ENCODE measurements at places on chromosomes 1 and 21. TPM values are rescaled to one million over a fixed set of nuclear protein-coding genes. Genes with fewer than 3 reads are reported as not detected.

GRCh38 chr1:53590531-53591515 lies 131.6 kb downstream of the DMRTB1 start:
- DNase-seq, result no peak

- no peak for DNase-seq
Observed at GRCh38 chr1:81158592-81158991, 642.1 kb upstream of the ADGRL2 start.

DNA sequence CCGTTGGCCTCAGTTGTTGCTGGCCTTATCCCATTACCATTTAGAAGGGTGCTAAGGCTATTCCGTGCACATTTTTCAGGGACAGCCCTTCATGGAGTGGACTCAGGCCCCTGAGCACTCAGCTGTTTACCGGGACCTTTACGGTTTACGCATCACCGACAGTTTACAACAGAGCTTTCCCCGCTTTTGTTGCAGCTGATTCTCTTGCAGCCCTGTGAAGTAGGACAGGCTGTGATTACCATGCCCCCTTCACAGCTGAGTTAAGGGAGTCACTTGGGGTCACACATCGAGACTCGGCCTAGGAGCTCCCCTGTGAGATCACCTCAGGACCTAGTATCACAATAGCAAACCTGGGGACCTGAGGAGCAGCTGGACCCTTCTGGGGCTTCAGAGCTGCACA lies 41.9 kb downstream of the PTPRF start:
- DNase-seq, result no peak

DNA sequence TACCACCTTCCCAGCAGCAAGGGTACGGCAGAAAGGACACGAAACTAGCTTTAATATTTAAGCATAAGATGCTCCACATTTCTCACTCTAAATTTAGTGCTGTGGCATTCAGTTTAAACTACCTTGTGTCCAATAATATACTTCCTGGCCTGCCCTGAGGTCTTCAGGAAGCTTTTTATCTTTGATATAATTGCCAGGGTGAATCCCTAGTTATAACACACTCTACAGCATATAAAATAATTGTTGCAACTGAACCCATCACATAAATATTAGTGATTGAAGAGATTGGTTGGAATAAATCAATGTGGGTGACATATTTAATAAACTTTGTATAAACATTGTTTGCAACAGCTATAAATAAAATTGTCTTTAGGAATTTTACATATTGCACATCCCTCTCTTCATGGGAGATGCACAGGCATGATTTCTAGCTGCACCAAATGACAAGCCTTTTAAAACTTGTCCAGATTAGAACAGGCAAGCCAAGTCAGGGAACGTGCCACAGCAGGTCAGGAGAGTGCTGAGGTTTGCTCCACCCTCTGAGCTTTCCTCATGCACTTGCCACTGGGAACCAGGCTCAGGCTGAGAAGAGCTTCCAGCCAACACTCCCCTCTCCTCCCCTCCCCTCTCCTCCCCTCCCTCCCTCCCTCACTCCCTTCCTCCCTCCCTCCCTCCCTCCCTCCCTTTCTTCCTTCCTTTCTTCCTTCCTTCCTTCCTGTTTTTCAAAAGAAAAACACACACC lies 623.2 kb upstream of the PKN2 start:
- no peak for DNase-seq

CCDC27 gene
- polyA plus RNA-seq, result 0.10 TPM

CD101 gene
- polyA plus RNA-seq, result 1.7 TPM

PDC gene
- polyA plus RNA-seq, result 0.35 TPM

CR1L gene
- 0.44 TPM for polyA plus RNA-seq

KIF14 gene
- 9.0 TPM for polyA plus RNA-seq

All from right lung (tissue), 10 donors.